ENCODE measurements at places on chromosomes 4 and X.

DNA sequence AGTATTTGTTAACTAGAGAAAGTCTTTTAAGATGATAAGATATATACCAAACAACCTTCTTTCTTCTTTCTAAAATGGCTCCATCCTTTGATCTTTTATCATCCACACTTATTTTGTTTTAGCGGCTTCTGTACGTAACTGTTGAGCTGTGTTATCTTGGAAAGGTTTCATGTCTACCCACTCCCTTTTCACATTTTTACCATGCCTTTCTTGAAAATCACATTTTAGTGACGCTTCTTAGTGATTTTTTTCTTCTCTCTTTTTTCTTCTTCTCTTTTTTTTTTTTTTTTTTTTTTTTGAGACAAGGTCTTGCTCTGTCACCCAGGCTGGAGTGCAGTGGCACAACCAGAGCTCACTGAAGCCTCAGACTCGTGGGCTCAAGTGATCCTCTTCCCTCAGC, 135.1 kb downstream of the CHIC2 start:
- no peak for DNase-seq

DNA sequence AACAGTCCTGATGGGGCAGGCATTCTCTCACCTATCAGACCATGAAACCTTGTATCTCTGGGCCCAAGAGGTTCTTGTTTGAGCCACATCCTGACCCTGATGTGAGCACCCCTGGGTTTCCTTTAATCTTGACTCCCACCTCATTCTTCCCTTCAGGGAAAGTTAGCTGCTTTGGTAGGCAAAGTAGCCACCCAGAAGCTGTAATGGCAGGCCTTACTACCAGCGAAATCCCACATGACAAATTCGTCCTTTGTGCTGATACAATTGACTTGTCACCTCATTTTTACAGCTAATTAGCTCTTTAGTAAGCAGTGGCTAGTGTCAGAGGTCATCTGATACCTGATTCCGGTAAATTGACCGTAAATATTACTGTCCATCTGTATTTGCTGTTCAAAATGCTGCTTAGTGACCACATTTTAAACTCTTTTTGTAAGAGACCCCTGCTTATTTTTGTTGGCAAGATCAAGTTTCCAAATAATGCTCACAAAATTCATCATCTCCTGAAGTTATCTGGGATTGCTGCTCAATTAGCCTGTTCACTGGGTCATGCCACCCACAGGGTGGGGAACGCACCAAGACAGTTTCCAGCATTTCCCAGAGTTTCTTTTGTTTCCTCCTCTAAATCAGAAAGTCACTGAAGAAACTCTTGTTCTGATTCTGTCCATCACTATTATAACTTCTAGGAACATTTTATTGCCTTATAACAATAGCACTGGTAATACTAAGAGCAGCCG, 329.7 kb downstream of the GPAT3 start:
- DNase-seq = no peak

DNA sequence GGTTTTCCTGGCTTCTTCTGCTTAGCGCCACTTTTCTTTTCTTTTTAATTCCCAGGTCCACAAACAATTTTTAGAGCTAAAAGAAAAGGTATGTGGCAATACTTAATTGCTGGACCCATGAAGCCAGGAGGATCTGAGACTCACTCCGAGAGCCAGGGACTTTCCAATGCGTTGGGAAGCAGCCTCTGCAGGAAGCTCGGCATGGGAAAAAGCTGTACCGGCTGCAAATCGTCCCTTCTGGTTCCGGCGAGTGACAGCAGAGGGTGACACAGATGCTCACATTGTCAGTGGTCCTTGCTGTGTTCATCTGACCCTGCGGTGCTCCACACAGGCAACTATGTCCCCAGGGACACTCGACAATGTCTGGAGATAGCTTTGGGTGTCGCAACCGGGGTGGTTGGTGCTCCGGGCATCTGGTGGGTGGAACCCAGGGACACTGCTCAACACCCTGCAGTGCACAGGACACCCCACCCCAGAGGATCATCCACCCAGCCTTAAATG, 164.0 kb downstream of the PRKX start:
- DNase-seq = no peak

DNA sequence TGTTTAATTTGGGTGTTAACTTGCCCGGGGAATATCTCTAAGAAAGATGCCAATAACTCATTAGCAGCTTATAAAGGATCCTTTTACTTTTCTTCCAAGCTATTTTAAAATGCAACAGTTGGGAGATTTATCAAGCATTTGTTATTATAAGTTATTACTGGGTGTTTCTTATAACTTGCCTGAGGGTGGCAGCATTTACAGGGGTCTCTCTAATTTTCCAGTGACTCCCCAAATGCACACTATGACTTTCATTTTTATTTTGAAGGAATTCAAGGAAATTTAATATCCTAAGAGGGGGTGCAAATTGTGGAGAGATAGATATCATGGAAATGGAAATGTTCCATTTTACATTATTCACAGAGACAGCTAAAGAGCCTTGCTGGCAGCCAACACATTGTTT, 138.0 kb downstream of the PDGFRA start:
- no peak for DNase-seq

Measured in CD4-positive, alpha-beta T cell treated with Interleukin-2 at 100 ng/mL for 4 hours (primary cell).